Stimulated activated naive CD8-positive, alpha-beta T cell treated with anti-CD3 and anti-CD28 coated beads, Interleukin-15, Interleukin-2, amounts not matched to agents 100 U/mL and 50 U/mL, for 24 hours (primary cell): ENCODE measurements at places on chromosomes 7 and 10.

GRCh38 chr7:152884321-152884720 lies 124.8 kb downstream of the ACTR3B start:
- DNase-seq, result no peak

DNA sequence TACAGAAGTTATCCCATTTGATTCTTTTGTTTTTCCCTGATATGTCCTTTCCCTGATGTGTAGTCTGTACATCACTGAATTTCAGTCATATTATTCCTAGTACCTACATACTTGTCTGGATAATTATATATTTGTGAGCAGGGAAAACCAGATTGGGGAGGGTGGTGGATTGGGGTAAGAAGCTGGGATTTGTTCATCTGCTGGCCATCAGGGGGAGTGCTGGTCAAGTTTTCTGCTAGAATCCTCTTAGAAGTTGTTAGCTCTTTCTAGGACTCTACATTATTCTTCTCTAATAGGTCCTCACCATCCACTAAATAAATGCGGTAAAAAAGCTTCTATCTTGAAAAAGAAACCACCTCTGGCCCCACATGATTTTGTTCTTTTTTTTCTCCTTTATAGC lies 232.7 kb upstream of the TAC1 start:
- peak; percentile 19 for DNase-seq

DNA sequence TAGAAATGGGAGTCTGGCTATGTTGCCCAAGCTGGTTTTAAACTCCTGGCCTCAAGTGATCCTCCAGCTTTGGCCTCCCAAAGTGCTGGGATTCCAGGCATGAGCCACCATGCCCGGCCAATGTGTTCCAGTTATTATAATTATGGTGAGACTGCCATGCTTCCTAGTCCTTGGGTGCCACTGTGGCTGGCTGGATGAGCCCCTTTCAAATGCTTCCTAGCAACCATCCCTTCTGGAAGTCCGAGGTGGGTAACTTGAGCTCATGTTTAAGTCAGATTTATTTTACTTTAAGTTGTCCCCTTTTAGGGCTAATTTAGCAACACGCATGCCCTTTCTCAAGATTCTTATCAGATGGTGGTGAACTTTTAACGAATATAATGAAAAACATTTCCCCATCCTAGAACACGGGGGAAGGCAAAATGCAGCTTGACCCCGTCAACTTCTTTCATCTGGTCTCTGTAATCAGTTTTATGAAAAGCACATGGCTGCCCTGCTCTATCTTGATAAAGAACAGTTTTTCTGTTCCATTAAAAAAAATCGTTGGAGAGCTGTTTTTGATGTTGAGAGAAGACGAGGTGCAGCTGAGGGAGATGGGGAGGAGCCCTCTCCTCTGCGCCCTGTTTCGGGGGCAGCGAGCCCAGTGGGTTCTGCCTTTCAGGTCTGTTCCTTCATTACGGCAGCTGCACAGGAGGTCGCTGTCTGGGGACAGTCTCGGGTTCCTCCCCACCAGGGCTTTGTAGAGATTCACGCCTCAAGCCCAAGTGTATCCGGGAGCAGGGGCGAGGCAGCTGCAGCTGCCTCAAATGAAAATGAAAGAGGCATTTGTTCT lies 61.0 kb upstream of the MKI67 start:
- DNase-seq, result peak; percentile 25

DNA sequence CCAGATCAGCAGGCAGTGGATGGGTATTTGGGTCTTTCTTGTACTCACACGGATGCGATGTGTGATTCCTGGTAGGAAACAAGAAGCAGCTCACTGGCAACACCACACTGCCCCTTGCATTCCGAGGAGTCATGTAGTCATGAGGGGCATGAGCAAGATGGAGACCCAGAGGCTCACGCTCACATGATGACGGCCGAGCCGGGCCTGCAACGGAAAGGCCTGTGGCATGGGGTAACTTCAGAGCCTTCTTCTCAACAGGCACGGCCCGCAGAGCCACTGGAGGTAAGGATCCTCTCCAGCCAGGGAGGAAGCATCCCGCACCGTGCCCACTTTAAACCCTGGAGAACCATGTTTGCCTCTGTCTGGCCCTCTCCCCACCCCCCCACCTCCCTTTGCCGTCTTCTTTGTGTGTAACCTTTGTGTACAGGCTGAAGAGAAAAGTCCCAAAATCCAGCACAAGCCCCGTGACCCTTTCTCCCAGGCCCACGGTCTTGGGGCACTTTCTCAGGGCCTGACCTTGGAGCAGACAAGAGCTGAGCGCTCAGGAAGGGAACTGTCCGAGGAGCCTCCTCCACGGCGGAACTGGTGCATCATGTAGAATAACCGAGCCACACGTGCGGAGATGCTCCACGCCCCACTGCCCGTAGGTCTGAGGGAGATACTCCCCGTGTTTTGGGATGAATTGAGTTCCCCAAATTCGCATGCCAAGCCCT lies 516.4 kb downstream of the DNAJB6 start:
- no peak for DNase-seq

GRCh38 chr10:61406736-61407135 lies 46.4 kb downstream of the TMEM26 start:
- DNase-seq, result no peak

GRCh38 chr10:19772972-19773371 lies 43.3 kb upstream of the PLXDC2 start:
- DNase-seq, result no peak

- no peak for DNase-seq
Measured at GRCh38 chr10:113970641-113971040, 73.0 kb upstream of the ADRB1 start.
